ENCODE measurements at places on chromosomes 16 and 17.

- no peak for DNase-seq
Measured at GRCh38 chr16:85880861-85881260, 18.1 kb upstream of the IRF8 start.

- DNase-seq = no peak
Measured at GRCh38 chr16:20347666-20348364, 4.7 kb downstream of the UMOD start.

DNA sequence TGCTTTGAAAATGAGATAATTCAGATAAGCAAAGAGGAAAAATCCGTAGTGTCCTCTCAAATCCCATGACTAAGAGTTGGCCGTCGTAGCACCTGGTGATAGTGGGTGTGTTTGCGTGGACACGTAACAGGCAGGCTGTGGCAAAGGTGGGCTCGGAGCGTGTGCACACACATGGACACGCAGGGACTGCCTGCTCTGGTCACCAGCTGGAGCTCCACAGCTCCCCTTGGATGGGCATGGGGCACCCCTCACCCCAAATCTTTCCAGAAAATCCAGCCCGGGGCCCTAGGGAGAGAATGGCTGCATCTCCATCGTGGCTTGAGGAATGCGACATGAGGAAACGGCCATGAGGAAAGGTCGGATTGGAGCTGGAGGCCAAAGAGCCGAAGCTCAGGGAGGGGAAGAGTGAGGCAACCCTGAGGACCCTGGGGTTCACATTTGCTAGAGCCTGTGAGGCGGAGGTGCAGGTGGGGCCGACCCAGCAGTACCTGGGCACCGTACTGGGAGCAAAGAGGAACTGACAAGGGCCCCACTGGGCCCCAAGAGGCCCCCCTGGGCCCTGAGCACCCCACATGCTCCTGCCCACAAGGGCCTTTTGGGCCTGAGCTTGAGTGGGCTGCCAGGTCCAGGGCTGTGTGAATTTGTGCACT lies 51.6 kb downstream of the DNAH17 start:
- DNase-seq = no peak

DNA sequence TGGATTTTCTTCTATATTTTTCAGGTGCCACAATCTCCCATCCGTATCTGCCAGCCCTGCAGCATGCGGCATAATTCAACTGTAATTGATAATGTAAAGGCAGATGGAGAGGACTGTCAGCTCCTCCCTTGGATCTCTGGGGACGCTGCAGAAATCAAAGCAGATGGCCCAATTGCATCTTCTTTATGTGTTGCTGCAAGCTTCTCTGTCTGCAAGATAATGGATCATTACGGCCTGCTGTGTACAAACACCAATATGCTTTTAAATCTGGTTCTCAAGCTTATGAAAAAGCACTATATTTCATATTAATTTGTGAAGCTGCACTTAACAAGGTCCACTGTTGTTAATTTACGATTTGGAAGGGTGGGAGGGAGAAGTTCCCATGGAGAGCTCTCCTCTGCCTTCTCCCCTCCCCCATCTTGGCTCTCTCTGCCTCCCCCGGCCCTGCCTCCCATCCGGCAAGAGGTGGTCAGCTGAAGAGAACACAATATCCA lies 607.5 kb downstream of the TOX3 start:
- no peak for DNase-seq

GRCh38 chr17:66576473-66576872 lies 258.4 kb upstream of the CACNG5 start:
- no peak for DNase-seq

- no peak for DNase-seq
Measured at GRCh38 chr16:11067697-11068141, 123.4 kb downstream of the CLEC16A start.
